ENCODE measurements at places on chromosomes 2 and 18.

DNA sequence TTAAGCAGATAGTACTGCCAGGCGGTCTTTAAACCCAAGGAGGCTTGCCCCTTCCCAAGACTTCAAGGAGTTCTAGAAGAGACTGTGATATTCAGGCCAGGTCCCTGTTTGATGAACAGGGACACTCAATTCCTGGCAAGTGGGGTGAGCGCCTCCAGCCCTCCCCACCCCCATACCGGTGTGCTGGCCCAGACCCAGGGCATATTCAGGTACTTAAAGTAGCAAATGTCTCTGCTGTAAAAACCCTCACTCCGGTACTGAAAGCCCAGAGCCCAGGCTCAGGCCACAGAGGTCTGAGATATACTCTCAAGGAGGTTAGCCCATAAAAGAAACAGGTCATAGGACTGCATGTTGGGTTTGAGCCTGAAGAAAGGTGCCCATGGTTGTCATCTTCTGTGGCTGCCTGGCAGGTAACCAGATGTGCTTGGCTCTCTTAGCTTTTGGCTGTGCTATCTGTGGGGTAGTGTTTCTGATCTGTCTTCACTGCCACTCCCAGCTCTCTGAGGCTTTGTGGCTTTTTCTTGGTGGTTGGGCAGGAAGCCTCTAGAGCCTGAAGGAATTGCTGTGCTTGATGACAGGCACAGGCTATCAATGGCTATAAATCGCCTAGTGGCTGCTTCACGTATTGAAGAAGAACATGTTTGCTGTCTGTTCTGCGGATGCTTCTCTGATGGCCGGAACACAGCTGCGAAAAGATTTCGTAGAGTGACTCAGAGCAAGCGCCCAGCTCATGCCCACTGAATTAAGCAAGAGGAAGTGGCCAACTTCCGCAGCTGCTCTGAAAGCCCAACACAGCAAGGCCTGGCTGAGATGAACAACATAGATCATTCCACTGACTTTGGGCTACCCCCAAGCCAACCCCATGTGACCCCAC lies 63.3 kb upstream of the ALPP start:
- peak; percentile 64 for DNase-seq

DNA sequence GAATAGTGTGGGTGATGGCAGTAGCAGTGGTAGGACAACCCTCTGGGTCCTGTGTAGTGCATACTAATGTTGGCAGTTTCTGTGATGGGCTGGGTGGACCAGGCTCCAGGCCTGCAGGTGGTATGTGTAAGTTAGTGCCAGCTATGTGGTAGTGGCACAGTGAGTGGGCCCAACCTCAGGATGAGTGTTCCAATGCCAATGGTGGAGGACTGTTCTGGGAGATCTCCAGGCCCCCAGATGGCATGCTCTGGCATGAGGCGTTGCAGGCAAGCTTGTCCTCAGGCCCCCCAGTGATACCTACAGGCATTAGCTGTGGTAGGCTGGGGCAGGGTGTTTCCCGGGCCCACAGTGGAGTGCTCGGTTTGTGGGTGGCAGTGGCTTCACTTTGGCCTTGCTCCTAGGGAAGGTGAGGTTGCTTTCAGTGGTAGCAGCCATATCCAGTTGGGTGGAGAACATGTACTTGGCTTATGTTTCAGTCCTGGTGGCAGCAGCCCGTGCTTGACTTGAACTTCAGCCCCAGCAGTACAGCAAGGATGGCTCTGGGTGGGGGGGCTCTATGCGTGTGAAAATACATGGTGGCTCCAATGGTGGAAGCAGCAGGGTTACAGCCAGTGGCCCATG lies 32.4 kb downstream of the TEX51 start:
- no peak for DNase-seq

DNA sequence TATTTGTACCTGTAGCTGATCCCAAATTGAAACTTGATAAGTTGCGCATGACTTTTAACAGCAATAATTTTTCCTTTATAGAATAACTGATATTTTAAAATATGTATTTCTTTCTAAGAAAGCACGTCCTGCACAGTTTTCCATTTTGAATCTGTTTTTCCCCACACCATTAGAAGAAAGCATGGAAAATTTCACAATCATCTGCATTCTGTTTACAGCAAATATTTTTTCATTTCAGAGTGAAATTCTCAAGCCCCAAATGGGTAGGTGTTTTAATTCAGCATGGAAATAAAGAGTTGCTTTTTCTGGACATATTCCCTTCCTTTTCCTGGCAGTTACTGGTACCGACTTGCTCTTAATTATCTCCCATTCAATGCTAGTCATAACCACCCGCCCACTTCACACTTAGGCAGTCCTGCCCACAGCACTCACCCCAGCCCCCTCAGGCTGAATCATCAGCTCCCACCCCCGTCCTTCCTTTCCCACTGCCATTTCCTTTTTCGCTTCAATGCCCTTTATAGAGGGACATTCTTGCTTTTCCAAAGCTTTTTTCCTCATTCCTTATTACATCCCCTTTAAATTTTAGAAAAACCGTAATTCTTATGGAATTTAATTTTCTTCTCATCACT lies 89.2 kb upstream of the GLS start:
- DNase-seq: peak; percentile 85

GRCh38 chr2:100739735-100740432 lies 80.1 kb upstream of the NPAS2 start:
- DNase-seq: no peak

DNA sequence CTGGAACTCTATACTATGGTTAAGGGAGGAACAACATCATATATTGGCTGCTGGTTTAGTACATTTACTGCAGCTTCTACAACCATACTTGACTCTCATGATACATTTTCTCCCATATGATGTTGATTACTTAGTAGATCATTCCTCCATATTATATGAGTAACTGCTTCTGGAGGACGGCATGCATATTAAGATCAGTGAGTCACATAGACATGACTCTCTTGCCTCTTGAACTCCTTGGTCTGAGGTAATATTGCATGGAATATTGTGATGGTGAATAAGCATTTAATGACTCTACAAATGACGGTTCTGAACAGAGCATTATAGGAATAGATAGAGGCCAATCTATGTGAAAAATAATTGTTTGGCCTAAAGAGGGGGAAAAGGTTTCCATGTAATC lies 418.8 kb upstream of the SPHKAP start:
- DNase-seq: no peak

DNA sequence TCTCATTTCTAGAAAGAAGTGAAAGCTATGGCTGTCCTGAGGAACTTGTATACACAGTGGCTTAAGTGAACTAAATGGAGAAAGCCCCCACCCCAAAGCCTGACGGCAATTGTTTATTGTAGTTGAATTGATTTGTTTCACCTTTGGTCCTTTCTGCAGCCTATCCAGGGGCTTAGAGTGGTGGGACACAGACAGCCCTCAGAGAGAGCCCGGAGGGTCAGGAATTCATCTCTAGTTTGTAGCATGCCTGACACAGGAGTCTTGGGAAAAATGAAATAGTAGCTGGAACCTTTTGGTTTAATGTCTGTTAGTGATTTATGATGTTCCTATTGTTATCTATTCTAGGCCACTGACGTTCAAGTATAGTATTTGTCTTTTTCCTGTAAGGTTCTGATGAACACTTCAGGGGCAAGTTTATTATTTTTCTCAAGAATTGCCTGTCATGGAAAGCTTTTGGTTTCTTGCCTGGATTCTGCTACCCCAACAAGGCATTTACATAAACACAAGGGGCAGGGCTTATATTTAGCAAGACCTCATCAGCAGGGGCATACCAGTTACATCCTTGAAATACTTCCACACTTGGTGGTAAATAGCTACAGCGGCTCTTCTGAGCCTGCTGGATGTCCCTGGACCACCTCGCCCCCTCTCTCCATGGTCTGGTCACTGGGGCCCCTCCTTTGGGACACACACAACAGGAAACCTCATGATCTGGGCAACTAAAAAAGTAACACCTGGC lies 44.4 kb downstream of the KCNE4 start:
- DNase-seq: no peak

DNA sequence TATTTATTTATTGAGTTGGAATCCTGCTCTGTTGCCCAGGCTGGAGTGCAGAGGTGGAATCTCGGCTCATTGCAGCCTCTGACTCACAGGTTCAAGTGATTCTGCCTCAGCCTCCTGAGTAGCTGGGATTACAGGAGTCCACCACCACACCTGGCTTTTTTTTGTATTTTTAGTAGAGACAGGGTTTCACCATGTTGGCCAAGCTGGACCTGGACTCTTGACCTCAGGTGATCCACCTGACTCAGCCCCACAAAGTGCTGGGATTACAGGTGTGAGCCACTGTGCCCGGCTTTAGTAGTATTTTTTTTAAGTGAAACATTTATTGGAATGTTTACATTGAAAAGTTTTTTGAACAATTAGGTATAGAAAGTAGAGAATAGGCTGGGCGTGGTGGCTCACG lies 23.9 kb downstream of the SLC20A1 start:
- no peak for DNase-seq

GRCh38 chr2:214856137-214856536 lies 46.7 kb upstream of the BARD1 start:
- DNase-seq: no peak

DNA sequence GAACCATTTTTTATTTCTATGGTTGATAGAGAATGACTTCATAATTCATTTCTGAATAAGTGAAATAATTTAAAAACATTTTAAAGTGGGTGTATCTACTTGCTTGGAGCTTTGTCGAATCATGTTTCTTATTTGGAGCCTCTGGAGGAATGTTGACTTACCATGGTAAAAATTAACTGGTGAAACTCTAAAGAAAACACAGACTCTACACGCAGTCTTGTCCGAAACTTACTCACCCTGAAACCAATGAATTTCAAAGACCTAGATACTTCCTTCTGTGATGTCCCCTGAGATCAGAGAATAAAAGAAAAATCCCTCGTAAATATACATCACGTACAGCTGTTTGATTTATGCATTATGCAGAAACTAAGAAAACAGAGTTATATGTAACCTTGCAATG lies 665.2 kb upstream of the NRXN1 start:
- no peak for DNase-seq

GRCh38 chr18:75185460-75185859 lies 23.5 kb downstream of the PTGR3 start:
- DNase-seq: no peak

- DNase-seq: no peak
Observed at GRCh38 chr18:38654946-38655345, 1089.3 kb upstream of the CELF4 start.

DNA sequence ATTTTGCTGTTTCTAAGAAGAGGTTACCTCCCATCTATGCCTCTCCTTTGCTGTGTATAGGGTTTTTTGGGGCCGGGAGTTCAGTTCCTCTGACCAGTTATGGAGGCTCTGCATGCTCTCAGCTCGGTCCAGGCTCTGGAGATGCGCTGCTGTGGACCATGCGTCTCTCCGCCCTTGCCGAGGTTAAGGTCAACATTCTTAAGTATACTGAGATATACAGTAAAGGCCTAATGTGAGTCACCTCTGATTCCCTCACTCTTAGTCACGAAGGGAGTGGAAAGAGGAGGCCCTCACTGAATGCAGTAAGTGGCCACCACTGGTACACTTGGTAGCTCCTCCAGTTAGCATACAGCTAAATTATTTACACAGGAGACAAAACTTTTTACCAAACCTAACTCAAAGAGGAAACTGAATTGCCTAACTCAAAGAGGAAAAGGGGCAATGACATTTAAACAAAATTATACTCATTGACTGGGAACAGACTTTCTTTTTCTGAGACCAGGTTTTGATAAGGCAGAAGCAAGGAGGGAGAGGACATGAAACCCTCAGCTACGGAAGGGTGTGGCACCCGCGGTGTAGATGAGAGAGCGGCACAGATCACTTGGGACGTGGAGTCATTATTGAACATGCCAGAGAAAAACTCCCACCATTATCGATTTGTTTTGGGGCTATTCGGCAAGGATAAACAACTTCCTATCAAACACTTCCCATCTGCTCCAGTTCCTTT lies 98.7 kb downstream of the COPS8 start:
- DNase-seq: no peak

DNA sequence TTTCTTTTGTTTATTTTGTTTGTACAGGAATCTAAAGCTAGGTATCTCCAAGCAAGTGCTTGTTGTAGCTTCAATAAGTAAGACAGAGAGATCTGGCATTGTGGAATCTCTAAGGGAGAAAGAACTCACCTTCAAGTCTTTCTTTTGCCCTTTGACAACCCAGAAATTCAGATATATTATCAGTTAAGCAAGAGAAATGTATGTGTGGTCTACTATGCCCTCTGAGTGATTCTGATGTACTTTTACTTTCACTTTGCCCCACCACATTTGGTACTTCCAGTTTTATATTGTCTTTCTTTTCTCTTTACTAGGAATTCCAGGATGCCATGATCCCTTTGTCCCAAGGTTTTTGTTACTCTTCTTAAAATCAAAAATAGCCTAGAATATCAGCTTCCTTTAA lies 259.6 kb upstream of the PIK3C3 start:
- DNase-seq: no peak

DNA sequence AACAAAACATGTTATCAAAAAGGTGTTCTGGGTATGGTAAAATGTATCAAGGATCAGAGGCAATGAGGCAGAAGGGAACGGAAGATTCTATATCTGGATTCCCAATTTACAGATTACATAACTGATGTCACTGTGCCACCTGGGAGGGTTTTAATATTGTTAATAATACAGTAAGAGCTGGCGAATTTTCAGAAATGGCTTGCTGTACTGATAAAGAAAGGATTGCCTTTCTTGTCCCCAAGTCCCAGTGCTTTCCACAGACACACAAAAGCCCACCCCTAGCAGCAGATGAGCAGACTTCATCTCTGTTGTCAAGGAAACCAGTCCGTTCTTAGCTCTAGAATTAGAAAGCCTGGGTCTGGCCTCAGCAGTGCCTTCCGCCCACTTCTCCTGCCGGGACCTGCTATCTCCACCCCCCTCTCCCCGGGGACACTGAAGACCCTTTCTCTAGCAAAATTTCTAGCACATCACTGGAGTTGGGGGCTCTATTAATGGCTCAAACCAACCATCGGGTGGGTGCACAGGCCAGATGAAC lies 34.3 kb downstream of the ADD2 start:
- no peak for DNase-seq

GRCh38 chr2:215032153-215032552 lies 106.3 kb downstream of the ABCA12 start:
- DNase-seq: no peak
